ENCODE measurements at places on chromosomes 5 and 9.

GRCh38 chr9:93937193-93937592 is 18.0 kb downstream of the BARX1 start:
- DNase-seq = no peak

- DNase-seq = no peak
Measured at GRCh38 chr5:50958852-50959457, 292.5 kb downstream of the PARP8 start.

GRCh38 chr5:143279698-143280097 is 123.8 kb downstream of the NR3C1 start:
- DNase-seq = no peak

- DNase-seq = no peak
Measured at GRCh38 chr5:10885026-10885425, 124.0 kb upstream of the DAP start.

DNA sequence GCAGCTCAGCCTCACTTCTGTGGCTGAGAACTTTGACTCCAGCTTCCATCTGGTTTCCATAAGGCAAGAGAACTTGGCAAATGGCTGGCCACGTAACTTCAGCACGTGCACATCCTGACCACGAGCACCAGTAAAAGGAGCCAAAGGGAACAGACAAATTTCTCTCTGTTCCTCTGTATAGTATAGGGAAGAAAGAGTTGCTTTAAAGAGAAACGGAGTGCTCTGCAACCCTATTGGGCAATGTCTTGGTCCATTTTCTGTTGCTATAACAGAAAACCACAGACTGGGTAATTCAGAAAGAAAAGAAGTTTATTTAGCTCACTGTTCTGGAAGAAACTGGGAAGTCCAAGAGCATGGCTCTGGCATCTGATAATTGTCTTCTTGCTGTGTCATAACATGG is 558.7 kb downstream of the ACTL7B start:
- DNase-seq = no peak

GRCh38 chr9:33225319-33226147 is 14.4 kb upstream of the SPINK4 start:
- no peak for DNase-seq

DNA sequence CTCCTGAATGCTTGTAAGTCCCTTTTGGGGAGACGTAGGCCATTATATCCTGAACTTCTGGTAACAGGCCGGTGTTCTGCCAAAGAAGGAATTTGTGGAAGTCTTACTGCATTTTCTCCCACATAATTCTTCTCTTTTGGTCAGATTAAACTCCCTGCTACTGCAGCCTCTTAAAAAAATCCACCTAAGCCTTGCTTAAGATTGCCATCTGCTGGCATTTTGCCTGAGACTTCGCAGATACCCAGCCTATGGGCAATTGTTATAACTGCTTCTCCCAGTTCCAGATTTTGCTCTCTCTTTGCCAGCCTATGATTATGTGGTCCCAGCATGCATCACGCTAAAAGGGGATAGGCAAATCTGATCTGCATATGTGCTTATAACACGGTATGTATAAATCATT is 391.6 kb upstream of the CHD1 start:
- DNase-seq = no peak

GRCh38 chr5:5373351-5373989 is 49.0 kb upstream of the ICE1 start:
- DNase-seq = no peak

DNA sequence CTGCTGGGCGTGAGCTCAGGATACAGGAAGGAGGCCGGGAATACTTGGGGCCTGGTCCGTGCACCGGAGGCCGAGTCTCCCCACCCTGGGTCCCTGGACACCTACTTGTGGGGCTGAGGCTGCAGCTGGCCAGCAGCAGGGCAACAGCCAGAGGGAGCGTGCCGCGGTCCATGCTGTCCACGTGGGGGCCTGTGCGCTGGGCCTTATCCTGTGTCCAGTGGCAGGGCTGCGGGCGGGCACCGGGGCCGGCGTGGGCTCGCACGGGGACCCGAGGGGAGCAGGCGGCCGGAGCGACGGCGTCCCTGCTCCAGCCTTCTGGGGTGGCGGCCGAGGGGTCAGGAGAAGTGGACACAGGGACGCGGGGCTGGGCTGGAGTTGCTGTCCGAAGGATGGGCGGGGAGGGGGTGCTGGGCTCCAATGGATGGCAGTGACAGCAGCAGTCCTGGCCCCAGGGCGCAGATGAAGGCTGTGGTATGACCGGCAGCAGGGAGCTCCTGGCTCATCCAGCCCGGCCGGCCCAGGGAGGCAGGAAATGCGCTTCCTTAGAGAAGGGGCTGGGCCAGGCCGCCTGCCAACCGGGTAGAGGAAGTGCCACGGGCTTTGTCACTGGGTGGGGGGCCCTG is at the start of gene ENG:
Gene ENG, minus strand, starts transcription at position 475 of the 623 bp plus-strand sequence. Its CDS starts 303 bp downstream, at position 172.
- no peak for DNase-seq

GRCh38 chr9:127075624-127076372 is 46.6 kb downstream of the ANGPTL2 start:
- no peak for DNase-seq

- DNase-seq = no peak
Measured at GRCh38 chr9:16519001-16519400, 351.5 kb downstream of the BNC2 start.

DNA sequence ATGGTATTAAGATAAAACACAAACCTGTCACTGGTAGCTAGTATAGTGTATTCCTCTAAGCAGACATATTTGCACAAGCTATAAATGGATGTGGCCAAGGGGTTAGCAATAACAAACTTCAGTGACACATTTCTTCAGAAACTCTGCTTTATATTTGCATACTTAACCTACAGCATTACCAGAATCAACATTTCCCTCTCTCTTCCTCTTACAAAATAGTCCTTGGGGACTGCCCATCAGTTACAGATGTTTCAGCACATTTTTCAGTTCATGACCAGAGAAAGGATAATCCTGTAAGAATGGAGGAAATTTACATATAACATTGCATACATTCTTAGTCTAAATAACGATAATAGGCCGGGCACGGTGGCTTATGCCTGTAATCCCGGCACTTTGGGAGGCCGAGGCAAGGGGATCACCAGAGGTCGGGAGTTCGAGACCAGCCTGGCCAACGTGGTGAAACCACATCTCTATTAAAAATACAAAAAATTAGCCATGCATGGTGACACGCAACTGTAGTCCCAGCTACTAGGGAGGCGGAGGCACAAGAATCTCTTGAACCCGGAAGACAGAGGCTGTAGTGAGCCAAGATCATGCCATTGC is 25.3 kb upstream of the SLC1A1 start:
- DNase-seq = no peak

GRCh38 chr9:20307621-20308020 is 314.7 kb downstream of the MLLT3 start:
- no peak for DNase-seq

GRCh38 chr5:74064225-74064624 is 438.2 kb downstream of the ARHGEF28 start:
- no peak for DNase-seq

DNA sequence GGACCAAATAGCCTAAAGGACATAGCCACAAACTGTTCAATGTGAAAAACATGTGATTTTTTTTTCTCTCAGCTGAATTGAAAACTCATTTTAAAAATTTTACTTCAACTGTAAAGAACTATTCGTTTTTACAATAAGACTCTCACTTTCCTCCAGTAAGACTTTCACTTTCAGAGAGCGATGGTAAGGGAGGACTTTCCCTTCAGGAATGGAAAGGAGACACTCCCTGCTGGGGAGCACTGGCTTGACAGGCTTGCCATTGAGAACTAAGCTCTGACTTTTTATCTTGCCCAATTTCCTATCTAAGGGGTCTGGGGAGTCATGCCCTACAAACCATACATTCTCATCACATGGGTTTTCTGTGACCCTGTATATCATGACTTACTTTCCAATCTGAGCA is 186.7 kb downstream of the CFAP90 start:
- no peak for DNase-seq

GRCh38 chr5:128539038-128539429 is 989 bp upstream of the FBN2 start:
- DNase-seq = no peak

Measured in esophagus squamous epithelium (tissue), 5 donors.